ENCODE measurements at places on chromosomes 3 and 15.

DNA sequence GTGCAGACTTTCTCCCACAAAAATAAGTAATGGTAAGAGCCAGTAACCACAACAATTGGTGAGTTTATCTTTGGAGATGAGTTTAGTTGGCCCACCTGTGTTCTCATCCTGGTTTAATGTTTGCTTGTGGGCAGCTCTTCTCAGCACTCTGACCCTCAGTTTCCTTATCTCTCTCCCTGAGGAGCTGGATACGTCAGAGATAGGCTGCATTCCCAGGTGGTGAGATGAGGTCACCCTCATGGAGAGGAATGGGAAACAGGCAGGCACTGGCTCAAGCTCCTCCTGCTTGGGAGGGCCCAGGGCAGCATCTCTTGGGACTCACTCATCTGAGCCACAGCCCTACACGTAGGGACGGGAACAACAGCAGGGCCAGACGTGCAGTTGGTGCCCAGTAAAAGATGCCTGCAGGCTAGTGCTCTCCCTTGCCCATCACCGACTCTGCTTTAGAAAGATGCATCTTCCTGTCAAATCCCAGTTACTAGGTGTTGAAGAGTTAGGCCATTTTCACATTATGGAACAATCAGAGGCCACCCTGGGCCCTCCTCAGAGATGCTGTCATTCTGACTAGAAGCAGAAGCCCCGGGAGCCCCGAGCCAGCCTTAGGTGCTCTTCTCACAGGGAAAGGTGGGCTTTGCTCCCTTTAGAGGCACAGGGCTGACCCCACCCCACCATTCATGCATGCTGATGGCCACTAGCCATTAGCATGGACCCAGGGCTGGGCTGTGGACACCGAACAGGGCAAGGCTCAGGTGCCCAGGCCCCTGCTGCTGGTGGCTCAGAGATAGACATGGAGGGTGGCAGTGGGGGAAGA lies 59.7 kb downstream of the GRIP2 start:
- no peak for DNase-seq

- DNase-seq = no peak
Observed at GRCh38 chr3:64138656-64139375, 86.5 kb downstream of the PRICKLE2 start.

DNA sequence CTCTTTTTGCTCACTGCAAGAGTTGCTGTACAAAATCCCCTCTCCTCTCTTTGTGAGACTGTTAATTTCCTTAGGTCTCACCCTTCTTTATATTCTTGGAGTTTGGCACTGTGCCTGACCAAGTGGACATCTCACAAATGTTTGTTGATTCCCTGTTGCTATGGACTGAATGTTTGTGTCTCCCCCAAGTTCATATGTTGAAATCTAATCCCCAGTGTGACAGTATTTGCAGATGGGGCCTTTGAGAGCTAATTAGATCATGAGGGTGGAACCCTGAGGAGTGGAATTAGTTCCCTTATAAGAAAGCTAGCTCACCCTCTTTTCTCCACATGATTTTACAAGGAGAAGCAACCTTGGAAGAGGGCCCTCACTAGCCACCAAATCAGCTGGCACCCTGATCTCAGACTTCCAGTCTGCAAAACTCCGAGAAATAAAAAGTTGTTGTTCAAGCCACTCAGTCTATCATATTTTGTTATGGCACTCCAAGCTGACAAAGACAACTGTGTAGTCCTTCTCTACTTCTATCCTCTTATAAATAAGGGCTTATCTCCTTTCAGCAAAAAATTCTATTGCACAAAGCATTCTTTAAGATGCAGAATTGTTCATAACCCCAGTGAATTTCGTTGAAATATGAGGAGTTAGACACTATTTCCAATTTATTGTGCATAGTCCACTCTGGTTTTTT lies 65.5 kb upstream of the NPHP3 start:
- no peak for DNase-seq

DNA sequence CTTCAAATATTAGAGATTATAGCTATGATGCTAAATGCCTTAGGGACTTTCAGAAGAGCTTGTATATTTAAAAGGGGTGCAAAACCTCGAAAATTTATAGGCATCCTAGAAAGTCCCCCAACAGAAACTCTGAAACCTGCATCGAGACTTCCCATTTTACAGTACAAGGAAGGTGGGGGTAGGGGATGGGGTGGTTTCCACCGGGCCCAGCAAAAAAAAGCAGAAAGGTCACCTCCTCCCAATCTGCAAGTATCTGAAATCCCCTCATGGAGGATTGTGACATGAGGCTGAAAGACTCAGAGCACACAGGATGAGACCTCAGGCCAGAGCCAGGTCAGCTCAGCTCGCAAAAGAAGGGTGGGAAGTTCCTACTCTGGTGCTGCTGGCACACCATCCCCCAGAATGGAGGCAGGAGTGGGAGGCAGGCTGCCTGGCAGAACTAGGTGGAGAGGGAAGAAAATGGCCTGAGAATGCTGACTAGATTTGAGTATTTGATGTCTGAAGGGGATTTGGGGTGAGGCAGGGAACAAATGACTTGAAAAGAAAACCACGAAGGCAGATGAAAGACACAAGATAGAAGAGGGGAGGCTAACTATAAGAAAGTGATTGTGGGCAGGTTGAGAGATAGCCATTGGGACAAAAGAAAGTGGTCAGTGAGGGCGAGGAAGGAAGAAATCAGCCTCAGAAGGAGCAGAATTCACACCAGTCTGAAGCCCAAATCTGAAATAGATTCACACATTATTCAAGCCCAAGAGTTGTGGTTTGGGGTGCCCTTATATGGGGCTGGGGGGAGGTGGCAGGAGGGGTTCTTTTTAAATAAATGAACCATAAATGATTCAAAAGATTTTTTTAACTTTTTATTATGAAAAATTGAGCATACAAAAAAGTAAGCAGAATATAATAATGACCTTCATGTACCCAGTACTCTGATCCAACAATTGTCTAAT lies 22.5 kb upstream of the TSC22D2 start:
- DNase-seq = no peak

DNA sequence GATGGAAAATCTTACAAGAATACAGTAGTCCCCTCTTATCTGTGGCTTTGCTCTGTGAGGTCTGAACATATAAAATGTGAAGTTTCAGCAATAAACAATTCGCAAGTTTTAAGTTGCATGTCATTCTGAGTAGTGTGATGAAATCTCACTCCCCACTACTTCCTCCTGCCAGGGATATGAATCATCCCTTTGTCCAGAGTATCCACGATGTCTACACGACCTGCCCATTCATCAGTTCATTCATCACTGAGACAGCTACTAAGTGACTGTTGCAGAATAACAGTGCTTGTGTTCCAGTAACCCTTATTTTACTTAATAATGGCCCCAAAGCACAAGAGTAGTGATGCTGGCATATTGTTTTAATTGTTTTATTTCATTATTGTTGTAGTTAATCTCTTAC lies 489.2 kb upstream of the UBE2E2 start:
- DNase-seq = peak; percentile 79

DNA sequence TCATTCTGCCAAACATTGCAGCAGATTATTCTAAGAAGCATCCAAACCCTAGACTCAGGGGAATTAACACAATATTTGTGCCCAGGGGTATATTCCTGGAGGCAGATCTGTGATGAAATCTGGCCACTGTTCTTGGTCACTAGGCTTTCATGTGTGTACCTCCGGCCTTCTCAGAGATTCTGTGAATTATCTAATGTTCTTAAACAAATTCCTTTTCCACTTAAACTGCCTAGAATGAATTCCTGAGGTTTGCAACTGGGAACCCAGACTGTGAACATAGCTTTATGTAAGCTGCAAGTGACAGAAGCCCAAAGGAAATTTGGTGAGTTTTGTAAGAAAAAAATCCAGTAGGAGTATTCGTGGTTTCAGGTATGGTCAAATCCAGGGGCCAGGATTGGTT lies 20.7 kb upstream of the CTNNB1 start:
- no peak for DNase-seq

DNA sequence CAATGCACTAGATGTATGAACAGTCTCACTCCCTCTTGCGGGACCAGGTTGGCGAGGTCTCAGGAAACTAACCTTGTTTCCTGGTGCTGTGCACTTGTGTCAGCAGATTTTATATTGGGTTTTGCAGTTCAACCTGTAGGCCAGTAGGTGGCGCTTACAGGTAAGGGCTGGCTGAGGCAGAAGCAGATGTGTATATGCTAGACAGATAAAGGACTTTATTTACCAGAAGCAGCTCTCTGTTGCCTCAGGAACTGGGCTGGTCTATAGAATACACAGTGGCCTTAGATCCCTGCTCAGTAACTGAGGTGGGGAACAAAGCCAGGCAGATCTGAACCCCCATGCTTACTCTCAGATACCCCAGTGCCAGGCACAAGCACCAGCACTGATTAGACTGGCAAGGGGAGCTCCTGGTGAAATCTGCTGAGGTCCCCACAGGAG lies 296.8 kb downstream of the DOCK3 start:
- no peak for DNase-seq

GRCh38 chr3:114746502-114746901 lies 400.6 kb downstream of the ZBTB20 start:
- no peak for DNase-seq

GRCh38 chr15:63983061-63983711 lies 63.1 kb downstream of the DAPK2 start:
- DNase-seq = no peak

DNA sequence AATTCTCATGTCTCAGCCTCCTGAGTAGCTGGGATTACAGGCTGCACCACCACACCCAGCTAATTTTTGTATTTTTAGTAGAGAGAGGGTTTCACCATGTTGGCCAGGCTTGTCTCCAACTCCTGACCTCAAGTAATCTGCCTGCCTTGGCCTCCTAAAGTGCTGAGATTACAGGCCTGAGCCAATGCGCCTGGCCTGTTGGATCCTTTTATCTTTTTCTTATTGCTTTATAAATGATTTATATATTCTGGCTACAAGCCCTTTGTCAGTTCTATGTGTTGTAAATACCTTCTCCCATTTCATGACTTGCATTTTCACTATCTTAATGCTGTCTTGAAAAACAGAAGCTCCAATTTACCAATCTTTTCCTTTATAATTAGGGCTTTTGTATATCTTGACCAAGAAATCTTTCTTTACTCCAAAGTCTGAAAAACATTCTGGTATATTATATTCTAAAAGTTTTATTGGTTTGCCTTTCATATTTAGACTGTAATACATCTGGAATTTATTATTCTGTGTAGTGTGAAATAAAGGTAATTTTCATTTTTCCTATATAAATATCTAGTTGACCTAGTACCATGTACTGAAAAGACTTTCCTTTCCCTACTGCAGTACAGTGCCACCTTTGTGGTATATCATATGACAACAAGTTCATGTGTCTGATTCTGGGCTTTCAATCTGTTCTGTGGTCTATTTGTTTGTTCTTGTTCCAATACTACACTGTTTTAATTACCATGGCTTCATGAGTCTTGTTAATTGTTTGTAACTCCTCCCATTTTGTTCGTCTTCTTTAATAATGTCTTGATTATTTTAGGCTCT lies 52.9 kb upstream of the RNU6-1 start:
- no peak for DNase-seq

DNA sequence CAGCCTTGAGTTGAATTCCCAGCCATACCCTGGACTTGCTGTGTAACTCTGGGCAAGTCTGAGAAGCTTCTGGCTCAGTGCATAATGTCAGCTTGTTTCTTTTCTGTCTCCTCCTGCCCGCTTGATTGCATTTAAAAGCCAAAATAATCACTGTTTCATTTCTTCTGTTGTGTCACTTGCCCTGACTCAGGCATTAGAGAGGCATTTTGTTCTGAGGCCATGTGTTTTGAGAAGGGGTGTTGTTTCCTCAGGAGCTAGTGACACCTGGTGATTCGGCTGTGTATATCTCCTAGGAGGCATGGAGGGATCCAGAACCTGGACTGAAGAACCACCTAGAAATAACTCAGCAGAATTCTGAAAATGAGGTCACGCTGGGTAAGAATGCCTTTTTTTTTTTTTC lies 16.0 kb downstream of the WDR73 start:
- no peak for DNase-seq

DNA sequence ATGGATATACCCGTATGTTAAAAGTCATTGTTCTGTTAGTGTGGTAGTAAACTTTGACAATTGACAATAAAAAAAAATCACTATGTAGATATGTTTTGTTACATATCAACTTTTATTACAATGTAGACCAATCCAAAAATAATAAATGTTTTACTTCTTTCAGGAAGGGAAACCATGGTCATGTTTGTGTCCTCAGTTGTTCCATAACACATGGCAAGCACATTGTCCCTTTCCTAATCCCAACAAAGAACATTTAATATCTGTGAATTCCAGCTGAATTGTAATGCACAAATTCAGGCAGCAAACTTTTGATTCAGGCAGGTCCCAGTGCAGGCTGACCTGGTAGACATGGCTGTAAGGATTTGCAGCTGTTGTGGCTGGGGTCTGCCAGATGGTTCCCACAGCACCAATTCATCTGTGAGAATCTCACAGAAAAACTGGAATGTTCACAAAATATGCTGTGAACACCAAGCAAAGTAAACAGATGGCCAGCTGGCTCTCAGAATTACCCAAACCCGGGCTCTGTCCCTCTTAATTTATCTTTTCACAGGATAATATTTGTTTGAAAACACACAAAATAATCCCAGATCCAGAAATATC lies 1.9 kb upstream of the SPG21 start:
- DNase-seq = no peak
